ENCODE measurements at places on chromosomes 5 and 9.

DNA sequence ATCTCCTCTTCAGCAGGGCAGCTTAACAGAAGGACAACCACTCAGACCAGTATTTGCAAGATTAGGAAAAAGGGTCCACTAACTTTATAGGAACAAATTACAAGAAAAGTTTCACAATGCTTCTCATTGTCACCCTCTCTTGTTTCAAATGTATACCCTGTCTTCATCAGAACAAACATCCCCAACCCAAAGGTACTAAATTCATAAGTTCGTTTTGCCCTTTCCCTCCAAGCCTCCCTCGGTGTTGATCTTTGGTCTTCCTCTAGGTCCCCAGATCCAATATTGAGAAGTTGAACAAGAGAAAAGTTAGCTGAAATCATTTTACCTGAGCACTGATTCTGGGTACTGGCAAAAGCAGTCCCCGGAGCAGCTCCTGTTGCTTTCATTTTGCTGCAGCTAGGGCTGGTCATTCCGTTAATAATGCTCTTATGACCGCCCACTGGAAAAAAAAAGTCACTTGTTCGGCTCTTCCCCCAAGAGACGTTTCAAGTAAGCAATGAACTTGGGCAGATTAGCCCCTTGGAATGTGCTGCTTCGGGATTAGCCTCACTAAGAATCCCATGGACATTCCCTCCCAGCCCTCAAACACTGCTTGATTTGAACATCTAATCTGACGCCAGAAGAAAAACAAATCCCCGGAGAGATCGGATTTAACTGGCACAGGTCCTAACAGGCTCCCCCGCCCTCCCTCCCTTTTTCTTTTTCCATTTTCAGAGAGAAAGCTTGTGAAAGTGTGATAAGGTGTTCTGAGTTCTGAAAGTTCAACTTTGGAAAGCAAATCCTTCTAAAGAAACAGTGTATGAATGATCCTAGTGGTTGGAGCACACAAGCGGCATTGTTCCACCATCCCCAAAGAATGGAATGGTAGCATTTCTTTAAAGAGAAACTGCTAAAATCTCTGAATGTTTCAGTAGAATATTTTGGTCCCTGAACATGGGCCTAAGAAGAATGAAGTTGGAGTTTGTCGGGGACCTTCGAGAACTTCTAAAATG, 252.5 kb downstream of the TRPM3 start:
- no peak for DNase-seq

GRCh38 chr9:15086156-15086763, 176.0 kb upstream of the FREM1 start:
- no peak for DNase-seq

GRCh38 chr9:34419716-34420504, 38.5 kb downstream of the FAM219A start:
- no peak for DNase-seq

DNA sequence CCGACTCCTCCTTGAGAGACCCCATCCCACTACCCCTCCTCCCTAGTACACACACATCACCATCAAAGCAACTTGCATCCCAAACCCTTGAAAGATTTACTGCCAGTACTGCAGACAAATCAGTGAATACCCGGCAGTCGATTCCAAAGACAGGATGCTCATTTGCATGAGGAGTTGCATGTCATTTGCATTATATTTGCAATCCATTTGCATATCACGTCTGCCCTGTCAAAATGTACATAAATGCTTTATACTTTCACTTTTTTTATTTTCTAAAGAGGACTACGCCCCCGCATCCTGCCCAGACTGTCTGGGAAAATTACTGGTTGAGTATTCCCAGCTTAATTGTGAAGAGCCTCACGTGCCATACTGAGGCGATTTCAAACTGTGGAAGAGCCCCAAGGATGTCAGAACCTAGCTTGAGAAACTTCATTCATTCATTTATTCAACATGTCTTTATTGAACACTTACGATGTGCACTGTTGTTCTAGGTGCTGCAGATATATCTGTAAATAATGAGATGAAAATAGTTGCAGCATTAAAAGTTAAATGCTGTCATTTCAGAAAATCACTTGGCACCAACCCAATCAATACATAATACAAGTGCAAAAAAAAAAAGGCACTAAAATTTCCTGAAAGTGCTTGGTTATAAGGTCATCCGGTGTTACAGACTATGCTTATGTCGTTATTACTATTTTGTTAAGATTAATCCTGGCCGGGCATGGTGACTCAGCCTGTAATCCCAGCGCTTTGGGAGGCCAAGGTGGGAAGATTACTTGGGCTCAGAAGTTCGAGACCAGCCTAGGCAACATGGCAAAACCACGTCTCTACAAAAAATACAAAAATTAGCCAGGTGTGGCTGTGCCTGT, 17.2 kb upstream of the SIL1 start:
- DNase-seq: no peak

GRCh38 chr5:146832985-146833732, 45.4 kb downstream of the PPP2R2B start:
- no peak for DNase-seq

GRCh38 chr5:179865491-179866240, 7.0 kb upstream of the MRNIP start:
- DNase-seq: no peak

DNA sequence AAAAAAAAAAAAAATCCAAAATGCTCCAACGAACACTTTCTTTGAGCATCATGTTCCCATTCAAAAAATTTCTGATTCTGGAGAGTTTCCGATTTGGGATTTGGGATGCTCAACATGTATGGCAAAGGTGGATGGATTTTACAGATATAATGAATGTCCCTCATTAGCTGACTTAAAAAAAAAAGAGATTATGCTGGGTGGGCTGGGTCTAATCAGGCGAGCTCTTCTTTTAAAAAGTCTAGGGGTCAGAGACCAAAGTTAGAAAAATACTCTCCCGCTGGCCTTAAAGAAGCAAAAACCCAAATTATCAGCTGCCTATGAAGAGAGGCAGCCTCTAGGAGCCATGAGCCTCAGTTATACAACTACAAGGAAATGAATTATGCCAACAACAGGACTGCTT, 15.2 kb upstream of the CTNNAL1 start:
- no peak for DNase-seq

- DNase-seq: no peak
Observed at GRCh38 chr5:138872841-138873465, 2.2 kb downstream of the LRRTM2 start.

DNA sequence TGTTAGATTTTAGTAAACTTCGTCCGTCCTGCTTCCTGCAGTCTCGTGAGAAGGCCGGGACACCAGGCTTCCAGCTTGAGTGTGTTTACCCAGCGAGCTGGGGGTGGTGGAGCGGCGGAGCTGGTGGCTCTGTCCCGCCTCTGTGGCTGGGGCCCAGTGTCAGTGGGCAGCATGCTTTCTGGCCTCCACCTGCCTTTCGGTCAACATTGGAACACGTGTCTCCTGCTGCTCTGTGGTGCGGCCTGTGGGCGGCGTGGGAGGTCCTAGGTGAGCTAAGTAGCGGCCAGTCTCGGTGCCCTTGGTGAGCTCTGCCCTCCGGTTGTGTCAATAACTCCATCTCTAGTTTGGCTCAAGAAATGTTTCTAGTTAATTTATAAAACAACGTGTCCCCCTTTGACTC, 125.9 kb downstream of the GADD45G start:
- DNase-seq: no peak

DNA sequence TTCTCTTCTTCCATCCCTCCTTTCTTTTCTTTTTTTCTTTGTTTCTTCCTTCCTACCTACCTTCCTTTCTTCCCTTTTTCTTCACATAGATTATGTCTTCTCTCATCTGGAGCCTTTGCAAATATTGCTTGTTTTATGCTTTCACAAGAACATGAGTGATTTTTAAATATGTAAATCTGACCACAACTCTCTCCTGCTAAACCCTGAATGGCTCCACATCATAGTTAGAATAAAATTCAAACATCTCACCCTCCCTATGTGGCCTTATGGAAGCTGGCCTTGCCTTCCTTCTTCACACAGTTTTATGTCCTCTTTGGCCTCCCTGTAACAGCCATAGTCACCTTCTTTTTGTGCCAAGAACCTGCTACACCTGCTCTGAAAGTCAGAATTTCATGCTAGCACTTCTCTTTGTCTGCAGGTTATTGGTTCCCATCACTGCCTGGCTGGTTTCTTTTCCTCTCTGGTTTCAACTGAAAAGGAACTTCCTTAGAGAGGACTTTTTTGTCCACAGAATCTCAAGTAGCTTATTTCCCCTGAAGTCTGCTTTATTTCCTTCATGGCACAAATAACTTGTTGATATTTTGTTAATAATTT, 114.3 kb upstream of the TNC start:
- DNase-seq: no peak

- no peak for DNase-seq
Observed at GRCh38 chr5:155085282-155085989, 71.9 kb downstream of the KIF4B start.

- DNase-seq: no peak
Observed at GRCh38 chr9:90665072-90665471, 22.4 kb upstream of the DIRAS2 start.
